ENCODE measurements at places on chromosomes 13 and 19.
A peak's percentile ranks its signal among the peaks of the same experiment; 100 is the strongest.

DNA sequence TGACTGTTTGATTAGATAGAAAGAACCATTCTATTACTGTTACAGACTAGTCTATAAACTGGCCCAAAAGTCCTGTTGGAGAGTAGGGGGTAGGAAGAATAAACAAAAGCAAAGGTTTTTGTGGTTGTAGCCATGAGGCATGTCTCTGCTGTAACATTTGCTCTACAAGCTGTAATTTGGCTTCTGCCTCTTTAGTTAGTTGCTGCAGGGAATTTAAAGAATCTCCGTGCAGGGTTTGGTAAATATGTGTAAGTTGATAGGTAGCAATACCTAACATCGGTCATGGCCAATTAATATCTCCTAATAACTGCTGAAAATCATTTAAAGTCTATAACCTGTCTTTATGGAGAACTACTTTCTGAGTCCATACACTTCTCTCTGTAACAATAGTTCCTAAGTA, 13.0 kb downstream of the FPR3 start:
- DNase-seq = no peak

DNA sequence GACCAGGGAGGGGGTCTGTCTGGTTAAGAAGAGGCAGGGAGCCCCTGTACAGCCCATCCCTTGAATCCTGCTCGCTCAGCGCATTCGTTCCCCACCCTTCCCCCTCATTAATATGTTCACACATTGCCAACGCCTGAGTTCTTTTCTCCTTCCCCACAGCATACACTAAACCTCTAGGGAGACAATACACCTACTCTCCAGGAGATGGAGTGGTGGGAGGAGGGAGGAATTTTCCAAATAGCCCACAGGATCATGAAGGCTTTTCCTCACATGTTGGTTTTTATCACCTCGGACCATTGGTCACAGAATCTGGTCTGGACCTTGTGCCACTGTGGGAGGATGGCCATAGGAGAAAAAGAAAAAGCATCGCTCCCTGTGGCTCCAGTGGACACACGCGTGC, 294.9 kb downstream of the SHISA2 start:
- DNase-seq = no peak

DNA sequence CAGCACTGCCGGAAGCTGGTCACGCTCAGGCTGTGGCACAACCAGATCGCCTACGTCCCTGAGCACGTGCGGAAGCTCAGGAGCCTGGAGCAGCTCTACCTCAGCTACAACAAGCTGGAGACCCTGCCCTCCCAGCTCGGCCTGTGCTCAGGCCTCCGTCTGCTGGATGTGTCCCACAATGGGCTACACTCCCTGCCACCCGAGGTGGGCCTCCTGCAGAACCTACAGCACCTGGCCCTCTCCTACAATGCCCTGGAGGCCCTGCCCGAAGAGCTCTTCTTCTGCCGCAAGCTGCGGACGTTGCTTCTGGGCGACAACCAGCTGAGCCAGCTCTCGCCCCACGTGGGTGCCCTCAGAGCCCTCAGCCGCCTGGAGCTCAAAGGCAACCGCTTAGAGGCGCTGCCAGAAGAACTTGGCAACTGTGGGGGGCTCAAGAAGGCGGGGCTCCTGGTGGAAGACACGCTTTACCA, 3.2 kb upstream of the MAP2K7 start:
- no peak for DNase-seq

DNA sequence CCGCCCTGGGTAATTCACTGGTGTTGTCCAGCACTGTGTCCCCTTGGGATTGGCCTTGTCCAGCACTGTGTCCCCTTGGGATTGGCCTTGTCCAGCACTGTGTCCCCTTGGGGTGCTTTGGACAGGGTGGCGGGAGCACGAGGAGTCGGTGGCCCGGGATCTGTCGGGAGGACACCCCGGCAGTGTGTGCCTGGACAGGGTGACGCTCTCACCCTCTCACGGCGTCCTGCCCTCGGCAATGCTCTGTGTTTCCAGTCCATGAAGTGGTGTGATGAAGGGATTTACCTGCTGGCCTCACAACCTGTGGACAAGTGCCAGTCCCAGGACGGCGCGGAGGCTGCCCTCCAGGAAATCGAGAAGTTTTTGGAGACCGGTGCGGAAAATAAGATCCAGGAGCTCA, 29.9 kb upstream of the F7 start:
- no peak for DNase-seq

- DNase-seq = peak; percentile 7
Measured at GRCh38 chr13:50594276-50595051, 249.0 kb downstream of the DLEU7 start.

DNA sequence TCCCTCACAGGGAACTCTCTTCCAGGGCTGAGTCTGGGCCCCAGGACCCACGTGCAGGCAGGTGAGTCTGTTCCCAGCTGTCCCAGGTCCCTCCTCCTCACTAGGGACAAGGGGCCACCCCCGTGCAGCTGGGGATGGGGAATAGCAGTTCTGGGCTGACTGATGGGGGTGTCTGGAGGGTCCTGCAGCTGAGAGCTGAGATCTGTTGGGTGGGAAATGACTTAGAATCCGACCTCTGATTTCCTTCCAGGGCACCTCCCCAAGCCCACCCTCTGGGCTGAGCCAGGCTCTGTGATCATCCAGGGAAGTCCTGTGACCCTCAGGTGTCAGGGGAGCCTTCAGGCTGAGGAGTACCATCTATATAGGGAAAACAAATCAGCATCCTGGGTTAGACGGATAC, 461 bp downstream of the LILRA2 start:
- no peak for DNase-seq

DNA sequence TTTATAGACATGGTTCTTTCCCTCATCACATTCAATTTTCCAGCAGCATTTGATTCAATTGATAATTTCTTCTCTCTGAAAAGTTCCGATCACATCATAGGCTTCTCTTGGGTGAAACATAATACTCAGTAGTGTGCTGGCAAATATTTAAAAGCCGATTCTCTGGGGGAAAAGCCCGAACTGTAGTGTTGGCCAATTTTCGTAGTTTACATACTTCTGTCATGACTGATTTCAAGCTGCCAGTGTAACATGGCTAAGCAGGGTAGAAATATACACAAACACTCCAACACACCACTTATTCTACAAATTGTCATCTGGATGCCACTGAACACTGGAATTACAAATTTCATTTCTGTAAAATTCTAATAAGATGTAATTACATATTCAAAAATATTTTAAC, 56.1 kb upstream of the FREM2 start:
- DNase-seq = no peak

DNA sequence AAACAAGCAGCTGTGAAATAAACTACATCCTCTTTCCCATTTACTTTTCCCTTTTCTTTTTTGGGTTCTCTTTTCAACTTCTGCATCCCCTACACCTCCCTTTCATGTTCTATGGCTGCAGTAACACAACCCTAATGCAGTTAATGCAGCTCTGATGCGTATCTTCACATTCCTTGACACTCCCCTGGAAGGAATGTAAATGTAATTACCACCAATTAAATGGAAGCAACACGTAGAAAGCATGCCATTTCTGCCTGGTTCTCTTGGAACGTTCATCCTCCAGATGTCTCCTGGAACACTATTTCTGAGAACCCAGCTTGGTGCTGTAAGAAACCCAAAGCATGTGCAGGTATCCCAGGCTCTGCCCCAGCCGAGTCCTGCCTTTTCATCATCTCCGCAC, 166.8 kb upstream of the FREM2 start:
- no peak for DNase-seq

DNA sequence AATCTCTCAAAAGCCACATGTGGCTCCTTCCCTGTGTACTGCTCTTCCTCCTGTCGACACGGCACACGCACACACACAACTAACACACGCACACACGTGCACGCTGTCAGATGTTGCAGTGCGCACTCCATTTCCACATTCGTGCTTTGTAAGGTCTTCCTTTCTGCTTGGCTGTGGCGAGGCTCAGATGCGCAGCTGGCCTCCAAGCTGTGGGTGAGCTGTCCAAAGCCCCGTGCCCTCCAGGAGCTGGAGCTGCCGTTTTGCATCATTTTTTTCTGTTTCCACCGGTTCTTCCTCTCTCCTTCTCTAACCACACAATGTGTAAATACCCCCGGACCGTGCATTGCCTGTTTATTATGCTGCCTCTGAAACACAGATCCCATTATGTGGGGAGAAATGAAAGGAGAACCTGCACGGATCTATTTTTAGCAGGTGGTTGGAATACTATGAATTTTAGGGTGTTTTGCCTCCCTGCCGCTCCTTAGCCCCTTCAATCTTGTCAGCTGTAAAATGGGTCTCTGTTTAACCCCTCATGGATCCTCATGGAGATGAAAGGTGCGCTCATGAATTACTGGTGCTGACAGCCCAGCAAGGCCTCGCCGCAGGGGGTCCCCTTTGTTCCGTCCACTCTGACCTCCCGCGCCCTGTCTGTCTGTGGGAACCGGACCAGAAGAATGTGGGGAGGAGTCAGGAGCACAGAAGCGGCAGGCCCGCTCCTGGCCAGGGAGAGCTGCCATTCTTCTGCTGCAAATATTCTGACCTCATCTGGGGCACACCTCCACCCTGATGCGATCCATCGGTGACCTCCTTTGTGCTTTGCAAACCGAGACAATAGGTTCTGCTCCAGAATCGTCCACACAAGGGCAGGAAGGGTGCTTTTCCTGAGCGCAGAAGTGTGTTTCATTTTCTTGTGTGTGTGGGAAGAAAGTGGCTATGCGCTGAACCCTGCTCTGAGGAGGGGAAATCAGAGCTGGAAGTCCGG, 137.7 kb downstream of the SOX1 start:
- DNase-seq = no peak

DNA sequence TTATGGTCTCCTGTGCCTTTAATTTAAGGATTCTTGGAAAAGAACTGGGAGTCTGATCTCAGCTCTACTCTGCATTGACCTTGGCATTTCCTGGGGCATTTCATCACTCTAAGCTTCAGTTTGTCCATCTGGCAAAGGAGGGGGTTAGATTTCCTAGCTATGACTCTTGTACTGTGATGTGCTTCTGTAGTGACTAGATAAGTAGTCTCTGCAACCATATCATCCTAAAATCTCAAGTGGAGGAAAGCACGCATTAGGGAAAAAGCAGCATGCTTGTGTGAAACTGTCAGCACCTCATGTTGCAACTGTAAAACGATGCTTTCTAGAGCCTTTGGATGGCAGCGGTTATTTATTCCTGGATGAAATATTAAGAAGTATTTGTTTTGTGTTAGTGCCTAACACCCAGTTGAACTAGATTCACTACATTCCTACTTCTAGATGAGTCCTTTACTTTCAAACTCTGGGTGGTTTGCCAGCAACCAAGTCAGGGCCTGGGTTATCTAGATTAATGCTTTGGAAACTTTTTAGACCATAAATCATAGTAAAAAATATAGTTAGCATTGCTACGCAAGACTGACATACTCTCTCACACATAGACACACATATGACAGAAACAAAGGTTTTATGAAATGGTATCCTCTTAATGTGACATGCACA, 6.8 kb downstream of the WDFY2 start:
- no peak for DNase-seq

DNA sequence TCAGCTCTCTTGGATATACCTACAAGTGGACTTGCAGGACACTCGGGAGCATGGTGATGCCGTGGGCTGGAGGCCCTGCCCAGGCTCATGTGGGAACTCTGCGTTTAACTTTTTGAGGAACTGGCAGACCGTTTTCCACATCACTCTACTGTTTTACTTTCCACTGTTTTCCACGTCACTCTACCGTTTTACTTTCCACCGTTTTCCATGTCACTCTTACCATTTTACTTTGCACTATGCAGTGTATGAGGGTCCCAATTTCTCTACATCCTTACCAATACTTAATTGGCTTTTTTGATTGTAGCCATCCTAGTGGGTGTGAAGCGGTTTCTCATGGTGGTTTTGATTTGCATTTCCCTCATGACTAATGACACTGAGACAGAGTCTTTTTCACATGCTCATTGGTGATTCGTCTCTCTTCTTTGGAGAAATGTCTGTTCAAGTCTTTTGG, 40.5 kb downstream of the GATAD2A start:
- no peak for DNase-seq

DNA sequence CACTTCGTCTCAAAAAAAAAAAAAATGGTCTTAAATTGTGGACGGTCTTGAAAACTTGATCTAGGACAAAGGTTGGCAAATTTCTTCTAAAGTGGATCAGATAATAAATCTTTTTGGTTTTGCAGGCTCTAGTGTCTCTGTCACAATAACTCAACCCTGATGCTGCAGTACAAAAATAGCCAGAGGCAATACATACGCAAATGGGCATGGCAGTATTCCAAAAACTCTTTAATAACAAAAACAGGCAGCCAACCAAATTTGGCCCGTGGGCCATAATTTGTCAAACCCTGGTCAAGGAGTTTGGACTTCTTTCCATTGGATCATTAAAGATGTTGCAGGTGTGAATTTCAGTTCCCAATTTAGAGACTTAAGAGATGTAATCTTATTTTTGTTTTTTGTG, 93.5 kb upstream of the MRI1 start:
- no peak for DNase-seq

DNA sequence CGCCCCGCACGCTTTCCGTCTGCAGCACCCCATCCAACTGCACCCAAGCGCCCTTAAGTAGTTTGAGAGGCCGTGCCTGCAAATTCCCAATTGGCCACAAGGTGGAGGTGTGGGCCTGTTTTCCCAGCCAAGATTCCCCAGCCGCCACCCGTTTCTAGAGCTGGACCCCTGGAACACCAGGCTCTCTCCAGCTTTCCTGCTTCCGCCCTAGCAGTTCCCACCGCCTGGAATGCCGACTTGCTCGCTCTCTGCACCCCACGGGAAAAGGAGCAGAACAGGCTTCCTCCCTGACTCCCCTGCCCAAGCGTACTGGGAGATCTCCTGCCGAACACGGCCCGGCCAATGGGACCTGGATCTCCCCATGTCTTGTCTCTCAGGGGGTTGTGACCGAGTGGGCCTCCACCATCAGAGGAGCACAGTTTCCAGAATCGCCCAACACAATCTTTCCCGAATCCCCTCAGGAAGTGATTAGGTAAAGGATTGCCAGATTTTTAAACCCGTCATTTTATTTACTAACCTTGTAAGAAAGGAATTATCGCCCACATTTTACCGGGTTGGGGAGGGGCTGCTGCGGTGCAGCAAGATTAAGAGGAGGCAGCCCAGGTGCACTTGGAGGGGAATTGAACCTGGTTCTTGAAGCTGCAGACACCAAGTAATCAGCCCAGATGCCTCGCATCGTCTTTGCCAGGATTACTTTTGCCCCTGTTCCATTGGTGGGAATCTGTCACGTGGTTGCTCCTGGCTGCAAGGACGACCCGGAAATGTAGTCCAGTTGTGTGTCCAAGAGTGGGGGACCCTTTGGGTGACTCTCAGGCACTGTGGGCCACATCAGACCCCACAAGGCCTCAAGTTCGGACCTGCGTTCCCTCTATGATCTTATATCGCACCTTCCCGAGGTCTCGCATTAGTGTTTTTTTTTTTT, 3.5 kb upstream of the NAPSA start:
- peak; percentile 90 for DNase-seq

GRCh38 chr19:6023085-6023682, 45.2 kb upstream of the RANBP3 start:
- no peak for DNase-seq
